Muscle of leg (tissue), 16 donors: ENCODE measurements at places on chromosomes 16 and 17. TPM values are rescaled to one million over a fixed set of nuclear protein-coding genes. Genes with fewer than 3 reads are reported as not detected.

The RNF112 gene
- 4.1 TPM for total RNA-seq

GRCh38 chr17:18344021-18344420 is 19.3 kb downstream of the SHMT1 start:
- DNase-seq = no peak

DNA sequence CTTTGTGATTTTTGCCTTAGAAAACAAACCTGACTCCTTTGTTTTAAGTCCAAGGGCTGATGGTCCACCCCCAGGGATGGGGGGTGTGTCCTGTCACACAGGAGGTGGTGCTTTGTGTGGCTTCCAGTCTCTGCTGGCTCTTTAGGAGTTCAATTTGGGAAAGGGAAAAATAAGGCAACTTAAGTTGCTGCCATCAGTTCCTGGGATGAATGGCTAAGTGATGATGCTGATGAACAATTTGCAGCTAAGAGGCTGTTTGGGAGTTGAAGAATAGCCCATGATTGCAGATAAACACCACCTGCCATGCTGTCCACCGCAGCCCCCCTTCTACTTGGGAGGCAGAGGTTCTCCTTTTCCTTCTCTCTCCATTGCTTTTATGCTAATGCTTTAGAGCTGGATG is 40.2 kb downstream of the ARL4D start:
- peak; percentile 28 for DNase-seq

DNA sequence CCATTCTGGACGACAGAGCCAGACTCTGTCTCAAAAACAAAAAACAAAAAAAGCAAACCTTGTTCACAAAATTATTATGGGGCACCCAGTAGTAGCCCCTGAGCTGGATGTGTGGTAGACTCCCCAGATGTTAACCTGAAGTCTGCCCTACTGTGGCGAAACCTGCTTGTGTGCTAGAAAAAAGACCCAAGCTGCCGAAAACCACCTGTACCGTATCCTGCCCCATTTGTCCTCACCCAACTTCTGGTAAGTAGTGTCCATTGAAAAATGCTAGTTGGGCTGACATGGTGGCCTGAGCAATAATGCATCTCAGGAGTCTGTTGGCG is 9.1 kb downstream of the RMI2 start:
- DNase-seq = no peak

- no peak for DNase-seq
Observed at GRCh38 chr16:49439676-49440075, 66.1 kb downstream of the C16orf78 start.

DNA sequence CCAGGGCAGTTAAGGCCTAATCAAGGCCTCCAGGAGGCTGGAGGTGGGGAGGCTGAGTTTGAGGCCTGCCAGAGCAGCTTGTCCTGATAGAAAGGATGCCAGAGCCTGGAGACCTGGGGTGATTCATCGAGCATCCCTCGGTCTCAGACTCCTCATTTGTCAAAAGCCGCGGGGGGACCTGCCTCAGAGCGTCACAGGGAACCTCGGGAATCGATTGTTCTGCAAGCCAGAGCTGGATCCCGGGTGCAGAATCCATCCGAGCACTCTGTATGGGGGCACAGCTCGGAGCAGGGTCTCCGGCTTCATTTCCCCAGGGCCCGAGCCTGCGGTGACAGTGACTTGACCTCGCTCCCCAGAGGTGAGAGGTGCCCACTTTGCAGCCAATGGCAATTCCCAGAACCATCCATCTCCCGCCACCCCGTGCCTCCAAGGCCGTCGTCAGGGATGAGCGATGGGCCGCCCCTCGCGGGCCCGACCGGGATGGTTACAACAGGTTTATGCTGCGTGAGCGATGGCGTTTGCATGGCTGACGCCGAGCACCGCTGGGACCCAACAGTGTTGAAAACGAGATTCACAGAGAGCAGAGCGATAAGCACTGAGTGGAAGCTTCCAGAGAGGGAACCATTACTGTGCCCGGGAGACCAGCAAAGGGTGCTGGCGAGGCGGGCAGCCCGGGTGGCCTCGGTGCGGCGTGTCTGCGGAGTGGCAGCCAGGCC is 117.1 kb upstream of the GSE1 start:
- no peak for DNase-seq

DNA sequence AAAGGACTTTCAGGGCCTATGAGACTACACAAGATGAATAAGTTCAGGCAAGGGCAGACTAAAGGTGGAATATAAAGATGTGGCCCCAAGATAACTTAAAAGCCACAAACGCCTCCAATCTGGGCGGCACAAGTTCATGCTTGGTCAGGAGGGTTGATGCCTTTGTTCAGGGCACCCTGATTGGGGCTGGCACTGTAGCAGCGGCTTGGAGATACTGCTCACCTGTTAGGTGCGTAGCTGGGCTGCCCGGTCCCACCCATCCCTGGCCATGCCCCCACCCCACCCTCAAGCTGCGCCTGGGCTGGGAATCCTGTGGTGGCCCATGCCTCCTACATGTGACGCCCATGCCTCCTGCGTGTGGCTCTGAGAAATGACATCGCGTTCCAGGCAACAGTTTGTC is 12.5 kb upstream of the SLC13A2 start:
- no peak for DNase-seq

GRCh38 chr17:41919840-41920579 is 1.3 kb upstream of the ACLY start:
- peak; percentile 51 for DNase-seq

The WDR45B gene
- total RNA-seq = 51.9 TPM

GRCh38 chr17:50963139-50963538 is 97.0 kb upstream of the TOB1 start:
- no peak for DNase-seq

- no peak for DNase-seq
Observed at GRCh38 chr17:78361225-78361701, 1.4 kb upstream of the SOCS3 start.

DNA sequence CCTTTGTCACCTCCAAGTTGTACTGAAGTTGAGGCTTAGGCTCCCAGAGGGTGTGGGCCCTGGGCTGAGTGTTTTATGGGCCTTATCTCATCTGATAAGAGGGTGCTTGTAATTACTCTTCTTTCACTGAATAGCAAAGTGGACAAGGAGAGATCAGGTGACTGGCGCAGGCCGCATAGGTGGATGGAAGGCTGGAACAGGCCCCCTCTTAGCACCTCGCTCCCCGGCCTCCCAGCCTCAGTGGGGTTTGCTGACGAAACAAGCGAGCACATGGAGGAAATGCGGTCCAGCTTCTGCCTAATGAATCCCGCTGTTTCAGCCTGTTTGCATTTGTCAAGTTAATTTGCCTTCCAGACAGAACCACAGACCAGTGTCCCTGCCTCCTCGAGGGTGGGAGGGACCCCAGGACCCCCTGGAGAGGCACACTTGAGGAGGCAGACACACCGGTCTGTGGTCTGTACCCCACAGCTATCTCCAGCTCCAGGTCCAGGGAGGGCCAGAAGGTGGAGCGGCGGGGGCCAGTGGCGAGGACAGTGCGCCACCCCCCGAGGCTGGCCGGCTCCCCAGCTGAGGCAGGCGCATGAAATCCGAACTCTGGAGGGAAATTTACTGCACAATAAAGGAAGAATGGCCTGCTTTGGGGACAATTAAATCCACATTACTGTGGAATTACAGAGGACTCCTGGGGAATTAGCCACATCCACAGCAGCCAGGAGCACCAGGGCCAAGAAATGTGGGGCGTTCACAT is 123.4 kb downstream of the NTN1 start:
- DNase-seq = no peak

The ZNF287 gene
- 6.9 TPM for total RNA-seq

DNA sequence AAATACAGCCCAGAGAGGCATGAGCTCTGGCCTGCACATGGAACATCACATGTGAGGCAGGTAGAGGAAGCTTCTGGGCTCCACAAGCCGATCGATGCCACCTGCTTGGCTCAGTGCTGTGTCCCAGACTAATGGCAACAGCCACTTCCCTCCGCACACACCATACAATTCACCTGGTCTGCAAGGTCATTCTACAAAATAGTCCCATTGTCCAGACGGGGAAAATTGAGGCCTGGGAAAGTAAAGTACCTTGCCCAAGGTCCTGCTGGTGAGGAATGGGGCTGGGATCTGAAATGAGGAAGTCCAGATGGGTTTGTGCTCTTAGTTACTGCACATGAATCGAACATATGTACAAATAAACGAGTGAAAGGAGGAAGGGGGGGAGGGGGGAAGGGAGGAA is 88.0 kb downstream of the LITAF start:
- DNase-seq = no peak

GRCh38 chr17:40350689-40351358 is 13.7 kb downstream of the GJD3 start:
- DNase-seq = peak; percentile 64

The ZFP3 gene
- 6.3 TPM for total RNA-seq

The DLX4 gene
- total RNA-seq = 0.13 TPM

DNA sequence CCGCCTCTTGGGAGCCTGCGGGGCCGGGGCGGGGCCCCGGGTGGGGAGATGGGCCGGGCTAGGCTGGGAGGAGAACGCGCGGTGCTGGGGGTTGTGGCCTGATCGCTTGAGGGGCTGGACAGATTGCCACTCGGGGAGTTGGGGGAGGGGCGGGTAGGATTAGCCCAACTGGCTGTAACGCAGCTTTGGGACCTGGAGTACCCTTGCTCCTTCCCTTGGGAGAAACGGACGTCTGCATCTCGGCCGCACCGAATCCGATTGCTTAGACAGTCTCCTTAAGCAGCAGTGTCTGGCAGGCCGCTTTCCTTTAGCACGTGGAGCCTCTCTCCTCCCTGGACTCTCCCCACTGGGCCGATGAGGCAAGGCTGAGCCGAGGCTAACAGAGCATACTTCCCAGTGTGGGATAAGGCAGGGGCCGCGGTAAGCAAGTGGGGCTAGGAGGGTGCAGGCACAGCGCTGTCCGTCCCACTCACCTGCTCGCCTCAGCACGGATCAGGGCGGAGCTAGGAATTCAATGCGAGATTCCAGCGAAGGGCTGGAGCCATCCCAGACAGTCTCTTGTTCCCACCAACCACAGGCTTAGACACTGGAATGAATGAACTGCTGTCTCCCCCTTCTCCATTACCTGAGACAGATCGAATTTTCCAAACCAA is 540 bp upstream of the ACLY start:
- DNase-seq = no peak

The XAF1 gene
- total RNA-seq = 8.3 TPM

GRCh38 chr16:87044829-87045228 is 272.4 kb downstream of the C16orf95 start:
- no peak for DNase-seq

GRCh38 chr17:67585077-67585602 is 132.6 kb upstream of the NOL11 start:
- no peak for DNase-seq

The DPEP2 gene
- total RNA-seq = 0.75 TPM

DNA sequence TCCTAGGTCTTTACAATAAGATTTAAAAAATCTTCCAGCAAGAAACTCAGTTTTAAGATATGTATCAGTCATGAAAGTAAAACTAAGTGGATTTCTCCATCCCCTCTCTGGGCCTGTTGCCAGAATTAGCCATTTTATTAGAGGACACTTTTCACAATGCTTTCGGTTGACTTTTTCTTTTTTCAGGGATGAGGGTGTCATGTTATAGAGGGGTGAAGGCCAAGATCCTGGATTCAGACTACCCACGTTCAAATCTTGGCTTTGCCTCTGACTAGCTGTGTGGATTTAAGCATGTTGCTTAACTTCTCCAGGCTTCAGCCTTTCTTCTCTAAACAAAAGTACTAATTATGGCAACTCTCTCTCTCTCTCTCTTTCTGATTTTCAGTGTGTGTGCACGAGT is 111.7 kb upstream of the COX10 start:
- DNase-seq = peak; percentile 25

The MT1M gene
- total RNA-seq = 2.4 TPM

The RNF227 gene
- 3.0 TPM for total RNA-seq

DNA sequence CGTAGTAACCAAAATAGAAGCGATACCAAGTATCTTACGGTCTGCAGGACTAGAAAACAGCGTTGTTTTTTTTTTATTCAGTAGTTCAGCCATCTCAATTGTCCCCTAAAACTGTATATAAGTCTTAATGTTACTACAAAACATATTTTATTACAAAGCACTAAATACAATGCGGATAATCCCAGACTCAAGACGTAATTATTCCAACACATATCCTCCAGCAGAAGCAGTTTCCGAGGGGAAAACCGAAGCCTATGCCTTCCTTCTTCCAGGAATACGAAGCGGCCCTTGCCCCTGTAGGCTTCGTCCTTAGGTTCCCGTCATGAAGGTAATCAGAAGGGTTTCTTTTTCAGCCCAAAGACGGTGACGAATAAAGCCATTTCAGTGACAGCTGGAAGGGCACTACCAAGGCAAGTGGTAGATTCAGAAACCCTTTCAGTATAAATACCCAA is 2.3 kb downstream of the TMEM107 start:
- no peak for DNase-seq

DNA sequence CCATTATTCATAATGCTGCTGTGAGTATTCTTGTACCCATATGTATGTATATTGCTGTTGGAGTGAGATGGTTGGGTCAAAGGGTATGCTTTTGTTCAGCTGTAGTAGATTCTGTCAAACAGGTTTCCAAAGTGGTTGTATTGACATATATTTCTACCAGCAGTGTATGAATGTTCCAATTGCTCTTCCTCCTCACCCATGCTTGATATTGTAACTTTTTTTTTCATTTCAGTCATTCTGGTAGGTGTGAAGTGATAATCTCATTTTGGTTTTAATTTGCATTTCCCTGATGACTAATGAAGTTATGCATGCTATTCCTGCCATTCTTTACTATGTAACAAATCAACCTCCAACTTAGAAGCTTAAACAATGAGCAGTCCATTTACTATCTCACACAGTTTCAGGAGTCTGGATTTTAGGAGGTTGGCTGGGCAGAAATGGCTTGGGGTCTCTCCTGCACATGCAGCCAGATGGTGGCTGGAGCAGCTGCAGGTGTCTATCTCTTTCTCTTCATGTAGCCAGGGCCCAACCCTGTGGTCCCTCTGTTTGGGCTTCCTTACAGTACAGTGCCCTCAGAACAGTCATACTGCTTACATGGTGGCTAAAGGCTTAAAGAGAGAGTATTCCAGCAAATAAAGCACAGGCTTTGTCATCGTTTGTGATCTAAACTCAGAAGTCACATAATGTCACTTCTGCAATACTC is 21.2 kb downstream of the ERAL1 start:
- no peak for DNase-seq

The CSH2 gene
- total RNA-seq = 8.5 TPM

The TEKT1 gene
- not detected for total RNA-seq

The DOC2B gene
- 2.4 TPM for total RNA-seq

The TBC1D26 gene
- 0.31 TPM for total RNA-seq
